ENCODE measurements at places on chromosomes 12 and 14.

DNA sequence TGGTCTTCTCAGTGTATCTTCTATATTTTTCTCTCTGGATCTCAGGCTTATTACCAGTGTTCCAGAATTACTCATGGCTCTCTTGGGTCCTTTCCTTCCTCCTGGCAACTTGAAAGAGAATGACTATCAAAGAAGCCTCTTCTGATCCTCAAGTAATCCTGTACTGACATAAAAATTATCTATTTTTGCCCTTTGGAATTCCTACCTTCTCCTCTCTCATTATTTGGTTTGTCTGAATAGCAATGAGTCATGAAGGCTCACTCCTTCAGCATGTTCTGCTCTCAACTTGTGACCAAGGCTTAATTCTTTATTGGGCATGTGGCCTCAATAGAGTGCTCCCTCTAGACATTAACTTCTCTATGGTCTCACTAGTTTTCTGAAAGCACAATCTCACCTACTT, 553.6 kb upstream of the ATP2B1 start:
- no peak for DNase-seq

GRCh38 chr14:24456980-24457379, 14.4 kb upstream of the SDR39U1 start:
- DNase-seq = no peak

DNA sequence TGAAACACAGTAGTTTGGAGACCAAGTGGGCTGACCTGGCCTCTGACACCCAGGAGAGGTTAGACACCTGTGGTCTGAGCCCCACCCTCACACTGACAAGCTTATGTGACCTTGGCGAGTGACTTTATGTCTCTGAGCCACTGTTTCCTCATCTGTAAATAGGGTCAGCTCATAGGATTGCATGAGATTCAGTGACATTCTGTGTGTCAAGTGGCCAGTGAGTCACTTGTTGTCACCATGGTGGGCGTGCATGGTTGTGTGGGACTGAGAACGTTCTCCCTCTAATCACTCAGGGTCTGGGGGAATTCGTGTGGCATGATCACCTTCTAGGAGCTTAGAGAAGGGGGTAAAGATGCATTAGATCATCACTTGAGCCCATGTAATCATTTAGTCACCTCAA, 146.4 kb downstream of the PHETA1 start:
- no peak for DNase-seq

GRCh38 chr14:105180592-105181548, at the start of gene NUDT14:
TSS of gene NUDT14 (minus strand) at chr14:105181312. CDS start at chr14:105181209, 103 bp downstream.
- peak; percentile 33 for DNase-seq

- DNase-seq = no peak
Measured at GRCh38 chr12:41221491-41221890, 33.4 kb downstream of the PDZRN4 start.

- DNase-seq = no peak
Measured at GRCh38 chr12:59027199-59027598, 106.9 kb upstream of the LRIG3 start.

GRCh38 chr12:95723693-95724384, 66.7 kb downstream of the NTN4 start:
- no peak for DNase-seq

- no peak for DNase-seq
Measured at GRCh38 chr12:121188227-121188626, 21.7 kb upstream of the P2RX4 start.

All from kidney capillary endothelial cell (primary cell).